ENCODE measurements at places on chromosomes 4 and X.

- no peak for DNase-seq
Observed at GRCh38 chrX:48101443-48101842, 29.0 kb upstream of the SPACA5B start.

DNA sequence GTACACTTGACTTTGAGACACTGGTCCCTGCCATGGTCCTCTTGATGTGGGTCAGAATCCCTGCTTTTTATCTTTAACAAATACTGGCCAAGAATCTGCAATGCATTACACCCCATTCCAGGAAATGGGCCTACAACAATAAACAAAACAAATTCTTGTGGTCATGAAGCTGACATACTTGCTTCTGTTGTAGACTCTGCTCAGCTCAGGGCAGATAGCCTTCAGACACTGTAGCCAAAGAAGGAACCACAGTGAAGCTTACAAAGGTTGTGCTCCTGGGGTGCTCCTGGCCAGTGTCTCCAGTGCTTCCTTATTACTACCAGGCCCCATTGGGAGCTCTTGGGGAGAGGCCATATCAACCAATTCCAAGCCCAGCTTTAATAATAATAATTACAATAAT is 21.8 kb downstream of the KIAA1210 start:
- no peak for DNase-seq

DNA sequence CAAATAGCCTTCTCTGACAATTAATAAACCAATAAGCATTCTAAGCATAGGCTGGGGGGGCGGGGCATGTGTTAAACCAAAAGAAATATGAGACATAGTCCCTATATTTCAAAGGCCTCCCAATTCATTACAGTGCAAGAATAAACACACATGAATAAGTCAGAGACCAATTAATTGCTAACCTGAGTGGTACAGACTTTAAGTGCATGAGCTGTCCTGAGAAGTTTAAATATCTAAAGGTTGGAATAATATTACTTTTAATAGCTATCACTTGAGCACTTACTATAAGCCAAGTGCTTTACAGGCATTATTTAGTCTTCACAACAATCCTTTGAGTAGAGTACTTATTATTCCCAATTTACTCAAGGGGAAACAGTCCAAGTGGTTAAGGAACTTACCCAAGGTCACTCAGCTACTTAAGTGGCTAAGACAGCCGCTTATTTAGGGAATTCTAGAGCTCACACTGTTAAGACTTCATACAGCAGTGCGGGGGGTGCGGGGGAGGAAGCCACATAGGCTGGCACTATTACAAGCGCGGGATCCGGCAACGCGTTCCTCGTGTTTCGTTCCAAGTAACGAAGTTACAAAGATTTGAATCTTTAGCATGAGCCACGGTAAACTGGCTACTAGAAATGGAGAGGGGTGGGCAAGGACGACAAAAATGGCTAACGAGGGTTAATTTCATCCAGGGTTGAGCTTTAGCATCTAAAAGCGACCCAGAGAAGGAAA is 1.4 kb downstream of the THOC2 start:
- DNase-seq = no peak

DNA sequence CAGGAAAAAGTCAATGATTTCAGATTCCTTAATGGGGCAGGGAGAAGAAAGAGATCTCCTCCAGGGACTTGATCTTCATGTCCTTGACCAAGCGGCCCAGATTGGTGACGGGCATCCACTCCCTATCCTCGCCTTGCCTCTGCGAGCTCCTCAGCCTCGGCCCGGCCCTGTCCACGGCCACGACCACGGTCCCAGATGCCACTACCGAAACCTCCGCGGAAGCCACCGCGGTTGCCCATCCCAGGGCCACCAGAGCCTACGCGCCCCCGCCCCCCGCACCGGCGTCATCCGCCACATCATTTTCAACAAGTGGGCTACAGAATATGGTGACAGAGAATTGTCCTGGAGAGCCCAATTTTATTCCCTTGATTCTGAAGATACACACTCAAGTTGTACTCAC is 751.2 kb upstream of the PABPC4L start:
- no peak for DNase-seq

- no peak for DNase-seq
Observed at GRCh38 chrX:154046940-154047610, 27.4 kb upstream of the IRAK1 start.

- DNase-seq = no peak
Observed at GRCh38 chr4:101142259-101142658, 205.1 kb downstream of the PPP3CA start.

- DNase-seq = no peak
Observed at GRCh38 chr4:146439437-146439836, 82.3 kb downstream of the SLC10A7 start.

GRCh38 chrX:130413415-130413814 is 11.6 kb downstream of the RBMX2 start:
- DNase-seq = no peak

- DNase-seq = no peak
Observed at GRCh38 chrX:148947399-148947975, 447.1 kb downstream of the AFF2 start.

DNA sequence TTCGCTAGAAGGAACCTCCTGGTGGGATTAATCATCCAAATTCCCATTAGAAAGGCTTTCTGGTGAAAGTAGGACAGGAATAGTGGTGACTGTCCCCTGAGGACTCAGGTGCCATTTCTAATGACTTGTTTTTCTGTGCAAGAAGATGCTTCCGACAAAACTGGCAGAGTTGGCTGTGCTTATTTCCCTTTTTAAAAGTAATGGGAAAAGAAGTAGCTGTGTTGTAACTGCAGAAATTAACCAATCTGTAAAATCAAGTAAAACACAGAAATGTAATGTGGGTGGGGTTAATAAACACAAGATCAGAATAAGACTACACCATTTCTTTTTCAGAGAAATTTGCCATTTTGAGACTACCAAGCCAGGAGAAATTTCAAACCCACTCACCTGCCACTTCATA is 55.0 kb upstream of the FAM9B start:
- DNase-seq = no peak

- DNase-seq = no peak
Observed at GRCh38 chr4:185457136-185457535, 14.4 kb downstream of the CCDC110 start.

DNA sequence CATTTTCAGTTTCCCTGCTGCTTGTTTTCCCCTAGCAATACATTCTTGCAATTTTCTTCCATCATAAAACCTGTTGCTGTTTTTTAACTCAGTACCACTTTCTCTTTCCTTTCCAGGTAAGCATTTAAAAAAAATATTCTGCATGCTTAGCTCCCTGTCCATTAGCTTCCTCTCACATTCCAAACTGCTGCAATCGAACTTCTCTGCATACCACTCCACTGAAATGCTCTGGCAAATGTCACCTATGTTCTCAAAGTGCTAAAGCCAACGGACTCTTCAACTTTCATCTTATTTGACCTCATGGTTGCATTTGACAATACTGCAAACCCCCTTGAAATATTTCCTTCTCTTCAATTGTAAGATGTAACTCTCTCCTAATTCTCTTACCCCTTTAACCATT is 192.7 kb downstream of the ANAPC10 start:
- DNase-seq = no peak

DNA sequence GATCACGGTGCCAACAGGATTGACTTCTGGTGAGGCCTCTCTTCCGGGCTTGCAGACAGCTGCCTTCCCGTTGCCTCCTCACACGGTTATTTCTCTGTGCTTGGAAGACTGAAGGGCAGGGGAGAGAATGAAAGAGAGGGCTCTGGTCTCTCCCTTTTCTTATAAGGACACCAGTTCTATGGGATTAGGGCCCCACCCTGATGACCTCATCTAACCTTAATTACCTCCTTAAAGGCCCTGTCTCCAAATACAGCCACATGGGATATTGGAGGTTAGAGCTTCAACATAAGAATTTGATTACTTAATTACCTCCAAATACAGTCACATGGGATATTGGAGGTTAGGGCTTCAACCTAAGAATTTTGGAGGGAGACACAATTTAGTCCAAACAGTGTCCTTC is 46.5 kb downstream of the EVC start:
- no peak for DNase-seq

DNA sequence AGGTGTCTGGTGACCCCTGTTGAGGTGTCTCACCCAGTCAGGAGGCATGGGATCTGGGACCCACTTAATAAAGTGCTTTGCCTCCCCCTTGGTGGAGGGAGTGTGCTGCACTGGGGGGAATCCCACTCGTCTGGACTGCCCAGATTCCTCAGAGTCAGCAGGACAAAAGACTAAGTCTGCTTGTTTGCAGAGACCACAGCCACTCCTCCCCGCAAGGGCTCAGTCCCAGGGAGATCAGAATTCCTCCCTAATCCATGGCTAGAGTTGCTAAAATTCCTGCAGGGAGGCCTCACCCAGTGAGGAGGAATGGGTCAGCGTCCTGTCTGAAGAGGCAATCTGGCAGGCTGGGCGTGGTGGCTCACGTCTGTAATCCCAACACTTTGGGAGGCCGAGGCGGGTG is 442.2 kb downstream of the PABPC4L start:
- DNase-seq = no peak

Measured in stimulated activated CD8-positive, alpha-beta memory T cell treated with anti-CD3 and anti-CD28 coated beads, Interleukin-2, amount 100 ng/mL, for 48 hours (primary cell).